Hypothalamus (tissue), 51 donors: ENCODE measurements at places on chromosomes 4 and X.

DNA sequence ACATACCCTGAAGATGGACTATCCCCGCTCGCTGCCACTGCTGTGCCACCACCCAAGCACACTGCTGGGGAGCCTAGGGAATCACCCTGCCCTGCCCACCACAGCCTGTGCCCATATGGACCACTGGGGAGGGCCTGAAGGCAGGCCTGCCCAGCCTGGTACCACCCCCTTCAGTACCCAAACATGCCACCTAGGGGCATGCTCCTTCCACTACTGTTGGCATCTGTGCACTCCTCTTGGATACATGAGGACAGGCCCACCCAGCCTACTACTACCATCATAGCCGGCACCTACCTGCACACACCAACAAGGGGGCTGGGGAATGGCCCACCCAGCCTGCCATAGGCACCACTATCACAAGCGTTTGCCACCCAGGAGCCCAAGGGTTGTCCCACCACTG, 30.1 kb upstream of the PRDX4 start:
- DNase-seq = no peak

DNA sequence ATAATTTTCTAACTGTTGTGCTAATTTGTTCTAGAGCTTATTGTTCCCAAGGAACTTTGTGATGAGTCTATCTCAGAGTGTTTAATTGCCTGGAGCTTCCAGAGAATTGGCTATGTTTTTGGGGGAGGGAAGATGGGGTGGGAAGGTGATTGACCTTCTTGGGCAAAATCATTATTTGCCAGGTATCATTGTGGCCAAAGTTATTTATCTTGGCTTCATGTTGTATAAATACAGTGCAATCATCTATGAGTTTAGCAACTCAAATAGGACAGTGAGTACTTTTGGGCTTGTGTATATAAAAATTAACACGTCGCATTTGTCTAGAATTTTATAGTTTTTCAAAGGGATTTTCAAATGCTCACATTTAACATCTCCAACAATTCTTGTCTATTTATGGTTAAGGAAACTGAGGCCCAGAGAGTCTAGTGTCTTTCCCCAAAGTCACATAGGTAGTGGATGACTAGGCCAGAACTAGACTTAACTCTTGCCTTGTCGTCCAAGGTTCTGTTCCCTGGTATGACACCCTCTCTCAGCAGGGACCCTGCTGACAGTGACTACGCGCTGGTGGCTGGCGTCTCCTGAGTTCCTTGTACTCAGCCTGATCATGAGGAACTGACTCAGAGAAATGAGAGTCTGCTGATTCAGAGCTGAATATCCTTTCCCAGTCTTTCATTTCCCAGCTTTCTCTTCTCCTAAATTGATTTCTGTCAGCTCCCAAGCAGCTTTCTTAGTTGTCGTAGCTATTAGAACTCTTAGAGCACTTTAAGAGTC, 27.7 kb downstream of the FNIP2 start:
- DNase-seq = no peak

DNA sequence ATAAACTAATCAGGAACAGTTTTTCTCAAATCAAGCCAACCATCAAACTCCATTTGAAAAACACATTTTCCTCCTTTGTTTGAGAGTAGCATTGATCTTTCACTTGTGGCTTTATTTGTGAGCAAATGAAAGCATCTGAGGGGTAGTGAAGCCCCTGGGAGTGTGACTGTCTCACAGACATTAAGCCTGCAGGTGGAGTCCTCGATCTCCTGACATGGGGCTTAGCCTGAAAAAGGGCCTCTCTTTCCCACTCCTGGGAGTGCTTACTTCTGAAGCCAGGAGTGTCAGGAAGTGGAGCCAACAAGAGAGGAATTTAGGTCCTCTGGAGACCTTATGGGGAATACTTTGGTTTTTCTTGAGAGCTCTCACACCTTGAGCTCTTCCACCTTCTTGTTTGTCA, 158.2 kb upstream of the SFRP2 start:
- no peak for DNase-seq

- no peak for DNase-seq
Measured at GRCh38 chr4:112113864-112114263, 31.4 kb upstream of the FAM241A start.

GRCh38 chr4:122584519-122584918, 36.3 kb downstream of the IL21 start:
- no peak for DNase-seq

- DNase-seq = no peak
Measured at GRCh38 chr4:55028196-55028595, 97.2 kb downstream of the KDR start.

DNA sequence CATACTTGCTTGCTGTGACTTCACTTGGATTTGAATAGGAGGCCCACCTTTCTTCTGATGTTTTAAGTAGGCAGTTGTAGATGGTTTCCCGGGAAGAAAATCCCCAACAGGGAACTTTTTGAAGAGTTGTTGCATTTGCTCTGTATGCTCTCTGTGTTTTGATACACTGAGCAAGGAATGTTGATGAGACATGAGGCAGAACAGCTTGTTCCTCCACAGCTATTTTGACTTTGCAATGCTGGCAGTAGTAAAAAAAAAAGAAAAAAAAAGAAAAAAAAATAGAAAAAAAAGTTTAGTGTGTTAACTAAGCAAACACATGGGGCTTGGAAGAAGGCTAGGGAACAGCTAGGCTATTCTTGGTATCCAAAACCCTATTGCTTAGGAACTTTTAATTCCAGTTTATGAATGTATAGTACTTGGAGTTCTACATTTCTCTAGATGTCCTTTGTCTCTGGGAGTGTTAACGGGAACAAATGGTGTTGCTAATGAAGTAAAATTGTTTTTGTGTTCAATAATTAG, 23.4 kb upstream of the PAQR3 start:
- DNase-seq = no peak

DNA sequence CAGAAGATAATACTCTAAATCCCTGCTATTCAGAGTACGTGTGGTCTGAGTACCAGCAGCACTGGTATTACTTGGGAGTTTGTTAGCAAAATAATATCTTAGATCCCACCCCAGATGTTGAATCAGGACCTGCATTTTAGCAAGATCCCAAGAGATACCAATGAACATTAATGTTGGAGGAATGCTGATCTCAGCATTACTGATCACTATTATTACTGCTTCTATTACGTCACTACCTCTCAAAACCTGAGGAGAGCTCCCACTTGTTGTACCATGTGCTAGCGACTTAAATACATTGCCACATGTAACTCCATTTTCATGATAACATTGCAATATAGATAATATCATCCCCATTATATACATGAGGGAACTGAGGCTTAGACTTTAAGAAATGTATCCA, 185.2 kb downstream of the SPRY1 start:
- no peak for DNase-seq
